Activated CD8-positive, alpha-beta memory T cell treated with anti-CD3 and anti-CD28 coated beads for 4 hours (primary cell): ENCODE measurements at places on chromosomes 4 and X.

DNA sequence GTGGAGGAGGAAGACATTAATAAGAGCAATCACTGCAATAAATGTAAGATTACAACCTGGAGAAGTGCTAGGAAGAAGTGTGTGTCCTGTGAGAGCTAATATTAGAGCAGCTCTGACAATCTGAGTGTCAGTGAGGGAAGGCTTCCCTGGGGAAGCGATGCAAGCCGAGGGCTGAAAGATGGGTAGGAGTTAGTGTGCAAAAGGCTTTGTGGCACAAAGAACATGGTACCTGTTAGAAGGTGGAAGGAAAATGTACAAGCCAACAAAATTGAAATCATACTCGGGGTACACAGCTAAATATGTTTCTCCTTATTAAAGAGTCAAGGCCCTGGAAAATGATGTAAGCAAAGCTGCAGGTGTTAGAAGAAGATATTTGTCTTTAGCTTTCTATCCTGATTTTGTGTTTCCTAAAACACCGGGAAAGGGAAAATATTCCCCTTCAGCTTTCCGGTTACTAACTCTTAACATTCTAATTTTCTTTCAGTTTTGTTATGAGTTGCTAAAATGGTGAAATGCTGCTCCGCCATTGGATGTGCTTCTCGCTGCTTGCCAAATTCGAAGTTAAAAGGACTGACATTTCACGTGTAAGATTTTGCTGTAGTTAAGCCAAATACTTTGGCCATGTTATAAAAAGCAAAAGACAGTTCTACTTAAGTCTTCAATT is 808 bp downstream of the THAP6 start:
- no peak for DNase-seq

DNA sequence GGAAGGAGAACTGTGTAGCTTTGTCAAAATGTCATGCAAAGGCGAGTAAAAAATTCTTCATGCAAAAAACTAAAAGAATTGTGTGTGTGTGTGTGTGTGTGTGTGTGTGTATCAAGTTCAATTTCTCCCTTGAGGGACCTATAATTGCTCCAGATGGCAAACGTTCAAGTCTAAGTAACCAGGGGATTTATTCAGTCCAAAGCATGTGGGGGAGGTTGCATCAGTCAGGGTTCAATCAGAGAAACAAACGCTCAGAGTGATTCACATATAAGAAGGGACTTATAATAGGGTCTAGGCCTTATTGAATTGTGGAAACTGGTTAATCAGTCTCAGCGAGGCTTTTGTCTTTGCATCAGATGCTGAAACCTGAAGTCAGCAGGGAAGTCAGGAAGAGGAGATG is 5.0 kb downstream of the DCAF8L1 start:
- no peak for DNase-seq

GRCh38 chr4:55925241-55925640 is 23.5 kb upstream of the CEP135 start:
- no peak for DNase-seq

- no peak for DNase-seq
Measured at GRCh38 chr4:14726877-14727361, 275.4 kb upstream of the CPEB2 start.

- no peak for DNase-seq
Measured at GRCh38 chr4:144179152-144179739, 38.7 kb upstream of the GYPA start.

GRCh38 chr4:94420356-94420755 is 31.4 kb upstream of the PDLIM5 start:
- DNase-seq, result no peak

- DNase-seq, result no peak
Measured at GRCh38 chr4:21765810-21766407, 182.7 kb downstream of the KCNIP4 start.

DNA sequence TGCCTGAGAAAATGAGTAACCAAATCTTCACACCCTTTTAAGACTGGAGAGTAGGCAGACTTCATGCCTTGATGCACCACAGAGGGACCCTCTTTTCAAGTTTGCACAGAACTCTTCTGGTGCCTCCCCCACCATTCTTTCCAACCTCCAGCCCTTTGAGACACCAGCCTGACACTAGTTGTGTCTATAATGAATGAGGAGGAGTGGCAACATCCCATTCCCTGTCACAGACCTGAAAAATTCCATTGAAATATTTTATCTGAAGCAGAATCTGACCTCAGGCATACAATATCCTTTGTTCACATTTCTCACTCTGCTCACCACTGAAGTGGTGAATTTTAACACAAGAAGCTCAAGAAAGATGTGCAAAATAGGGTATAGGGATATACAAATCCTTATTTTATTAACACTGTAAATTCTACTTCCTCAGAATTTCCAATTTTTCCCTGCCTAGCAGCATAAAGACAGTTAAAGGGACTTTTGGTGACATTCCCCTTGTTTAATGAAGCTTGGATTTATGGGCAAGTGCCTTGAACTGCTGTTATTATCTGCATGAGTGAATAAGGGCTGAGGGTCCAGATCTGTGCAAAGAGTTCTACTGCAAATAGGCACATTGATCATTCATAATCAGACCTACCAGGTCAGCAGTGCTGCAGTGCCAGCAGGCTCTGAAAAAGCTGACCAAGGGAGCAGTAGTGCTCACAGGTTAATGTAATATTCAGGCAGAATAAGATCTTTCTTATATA is 149.9 kb upstream of the PAQR3 start:
- no peak for DNase-seq

- no peak for DNase-seq
Measured at GRCh38 chr4:165364452-165365080, 14.2 kb upstream of the CPE start.

DNA sequence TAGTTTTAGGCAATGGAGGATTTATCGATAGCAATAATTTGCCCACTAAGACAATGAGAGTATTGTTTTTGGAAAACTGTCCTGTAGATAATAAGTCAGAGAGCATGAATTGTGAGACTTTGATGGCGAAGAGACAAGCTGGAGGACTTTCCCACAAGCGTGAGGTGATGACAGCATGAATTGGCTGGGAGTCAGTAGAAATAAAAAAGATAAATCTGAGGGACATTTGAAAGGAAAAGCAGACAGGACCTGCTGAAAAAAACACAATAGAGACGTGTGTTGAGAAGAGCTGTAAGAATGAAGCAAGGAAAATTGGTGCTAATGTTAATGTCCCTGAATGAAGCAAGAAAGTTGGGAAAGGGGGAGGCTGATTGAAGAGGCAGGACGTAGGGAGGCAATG is 233.5 kb downstream of the DCTD start:
- DNase-seq, result no peak

DNA sequence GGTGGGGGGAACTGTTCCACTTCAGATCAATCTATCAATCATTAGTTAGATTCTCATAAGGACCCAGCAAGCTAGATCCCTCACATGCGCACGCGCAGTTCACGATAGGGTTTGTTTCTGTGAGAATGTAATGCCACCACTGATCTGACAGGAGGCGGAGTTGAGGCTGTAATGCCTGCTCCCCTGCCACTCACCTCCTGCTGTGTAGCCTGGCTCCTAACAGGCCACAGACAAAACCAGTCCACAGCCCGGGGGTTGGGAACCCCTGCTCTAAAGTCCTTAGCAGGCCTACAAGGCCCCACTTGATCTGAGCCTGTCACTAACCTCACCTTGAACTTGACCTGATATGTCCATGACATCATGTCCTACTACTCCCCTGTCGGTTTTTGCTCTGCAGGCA is 30.3 kb downstream of the ARL9 start:
- DNase-seq, result no peak

GRCh38 chr4:70984589-70984988 is 8.9 kb upstream of the DCK start:
- DNase-seq, result no peak

GRCh38 chrX:110491846-110492620 is 133.4 kb downstream of the RTL9 start:
- DNase-seq, result no peak

GRCh38 chr4:55458164-55458563 is 62.4 kb downstream of the TMEM165 start:
- DNase-seq, result no peak

GRCh38 chr4:48939785-48940184 is 33.2 kb upstream of the OCIAD2 start:
- DNase-seq, result no peak

DNA sequence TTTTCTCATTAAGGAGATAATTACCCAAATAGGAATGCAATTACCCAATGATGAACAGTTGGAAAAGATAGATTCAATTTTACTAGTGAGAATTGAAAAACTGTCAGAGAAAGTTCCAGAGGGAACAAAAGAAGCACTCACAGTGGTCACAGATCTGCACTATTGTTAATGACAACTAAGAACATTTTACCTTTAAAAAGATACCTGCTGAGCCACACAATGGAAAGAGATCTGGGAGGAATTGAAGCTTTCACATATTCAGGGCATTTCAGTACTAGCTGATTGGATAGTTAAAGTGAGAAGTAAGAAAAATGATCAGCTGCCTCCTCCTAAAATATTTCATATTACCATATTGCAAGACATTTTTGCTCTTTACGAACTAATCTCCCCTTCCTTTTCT is 1822.2 kb downstream of the STIM2 start:
- no peak for DNase-seq

- no peak for DNase-seq
Measured at GRCh38 chr4:42344309-42344708, 53.0 kb upstream of the SHISA3 start.

GRCh38 chr4:159451006-159451405 is 348.1 kb downstream of the RAPGEF2 start:
- no peak for DNase-seq

DNA sequence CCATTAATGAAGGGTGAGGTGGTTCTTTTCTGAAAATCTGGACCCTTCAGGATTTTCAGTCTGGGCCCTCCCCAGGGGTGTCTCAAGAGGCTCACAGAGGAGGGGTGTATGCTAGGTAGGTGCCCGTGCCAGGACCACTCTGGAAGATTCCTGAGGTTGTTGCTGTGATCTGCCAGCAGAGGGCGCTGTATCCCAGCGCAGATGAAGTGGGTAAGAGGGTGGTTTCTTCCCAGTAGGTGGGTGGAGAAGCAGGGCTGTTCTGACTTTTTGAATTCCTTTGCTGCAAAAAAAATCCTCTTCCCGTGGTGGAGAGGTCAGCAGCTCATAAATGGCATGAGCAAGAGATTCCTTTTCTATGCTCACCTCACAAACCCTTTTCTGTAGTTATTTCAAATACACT is 51.1 kb downstream of the SCML1 start:
- DNase-seq, result no peak

- DNase-seq, result no peak
Measured at GRCh38 chr4:3526456-3526855, 5.8 kb downstream of the LRPAP1 start.

DNA sequence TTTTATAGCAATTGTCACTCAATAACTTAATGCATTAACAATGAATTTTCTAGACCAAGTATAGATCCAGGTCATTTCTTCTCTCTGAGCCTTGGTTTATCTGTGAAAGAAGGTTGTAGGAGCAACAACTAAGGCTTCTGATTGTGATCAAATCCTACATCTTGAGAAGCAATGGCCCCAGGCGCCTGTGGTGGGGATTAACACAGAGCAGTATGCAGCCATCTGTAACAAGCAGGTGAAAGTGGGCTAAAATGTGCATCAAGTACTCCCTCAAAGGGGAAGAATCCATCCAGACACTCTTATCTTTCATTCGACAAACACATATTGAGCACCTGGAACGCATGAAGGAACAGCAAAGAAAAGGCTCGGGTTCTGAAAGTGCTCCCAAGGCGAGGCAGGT is 19.1 kb upstream of the SETD7 start:
- no peak for DNase-seq

DNA sequence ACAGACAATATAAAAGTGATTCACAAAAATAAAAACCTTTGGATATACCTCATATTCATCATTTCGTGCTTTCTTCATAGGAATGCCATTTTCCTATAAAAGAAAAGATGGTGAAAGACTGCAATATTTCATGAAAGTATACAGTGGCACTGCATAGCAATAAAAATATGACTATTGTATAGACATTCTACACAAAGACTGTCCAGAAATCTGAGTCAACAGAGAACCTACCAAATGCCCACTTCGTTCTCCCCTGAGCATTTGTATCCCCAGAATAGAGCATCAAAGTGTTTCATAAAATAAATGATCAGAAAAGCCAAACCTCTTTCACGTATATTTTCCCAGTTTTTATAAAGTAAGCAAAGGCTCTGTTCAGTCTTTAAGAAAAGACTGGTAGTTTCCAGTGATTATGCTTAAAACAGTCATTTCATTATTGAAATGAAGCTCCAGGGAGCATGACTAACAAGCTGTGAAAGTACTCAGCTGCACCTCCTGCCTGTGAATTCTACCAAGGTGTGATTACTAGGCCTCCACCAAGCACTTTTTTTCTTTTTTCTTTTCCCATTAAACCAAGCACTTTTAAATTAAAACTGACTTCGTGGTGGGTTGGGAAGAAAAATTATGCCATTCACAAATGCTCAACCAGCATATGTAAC is 20.2 kb downstream of the PPA2 start:
- no peak for DNase-seq

DNA sequence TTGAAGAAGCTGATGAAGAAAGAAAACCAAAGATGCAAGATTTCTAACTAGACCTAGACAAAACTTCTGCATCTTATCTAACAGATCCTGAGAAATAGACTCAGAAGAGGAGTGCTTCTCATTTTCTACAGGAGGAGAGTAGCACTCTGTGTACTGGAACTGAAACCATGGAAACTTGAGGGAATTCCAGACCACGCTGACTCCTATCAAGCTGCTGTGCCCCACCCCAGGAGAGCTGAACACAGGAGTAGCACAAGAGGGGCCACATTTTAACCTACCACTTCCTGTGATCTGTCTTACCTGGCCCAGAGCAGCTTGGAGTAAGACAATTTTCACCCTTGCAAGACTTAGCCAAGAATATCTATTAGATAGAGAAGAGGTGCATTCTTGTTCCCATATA is 248.9 kb downstream of the SCFD2 start:
- no peak for DNase-seq

DNA sequence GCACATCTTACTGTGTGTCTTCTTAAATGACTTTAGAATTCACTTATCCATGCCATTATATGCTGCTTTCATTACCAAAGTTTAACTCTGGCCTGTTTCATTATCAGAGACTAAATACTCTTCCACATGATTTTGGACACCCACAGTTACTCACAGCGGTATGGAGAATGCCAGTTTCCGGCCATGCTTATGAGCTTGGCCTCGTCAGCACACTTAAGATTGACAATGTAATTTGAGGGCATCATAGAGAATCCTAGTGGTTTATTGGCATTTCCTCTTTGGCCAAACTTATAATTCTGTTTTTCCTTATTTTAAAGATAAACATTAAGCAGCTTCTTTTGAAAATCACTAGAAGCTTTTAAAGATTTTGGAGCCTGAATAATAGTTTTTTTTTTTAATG is 104.5 kb downstream of the IRF2 start:
- DNase-seq, result no peak

- DNase-seq, result no peak
Measured at GRCh38 chrX:24859211-24859841, 156.4 kb downstream of the ARX start.

DNA sequence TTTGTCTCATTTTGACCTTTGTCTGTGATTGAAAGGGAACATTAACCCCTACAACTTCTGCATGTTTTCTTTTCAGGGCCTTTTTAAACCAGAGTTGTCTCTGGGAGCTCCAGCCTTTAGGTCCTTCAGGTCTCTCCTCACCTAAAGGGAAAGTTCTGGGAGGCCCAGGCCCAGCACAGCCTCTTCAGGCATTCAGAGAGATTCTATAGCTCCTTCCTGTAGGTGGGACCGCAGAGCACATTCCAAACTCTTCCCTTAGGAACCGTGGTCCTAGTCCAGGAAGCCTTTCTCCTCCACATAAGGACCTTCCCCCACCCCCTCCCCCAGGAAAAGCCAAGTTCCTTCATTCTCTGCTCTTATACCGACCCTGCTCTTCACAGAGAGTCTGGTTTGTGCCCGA is 14.9 kb downstream of the NKX6-1 start:
- no peak for DNase-seq

GRCh38 chr4:2797545-2798305 is 4.8 kb downstream of the SH3BP2 start:
- DNase-seq, result no peak

GRCh38 chrX:119942831-119943184 is 743 bp downstream of the NKAP start:
- no peak for DNase-seq
